Natural killer cell treated with Interleukin-12 subunit alpha and Interleukin-12 subunit beta and Interleukin-15 and Interleukin-18, amount 100 ng/mL, for 72 hours (primary cell): ENCODE measurements at places on chromosomes 7 and 10.

- no peak for DNase-seq
These were observed 122.7 kb upstream of the PDSS1 start for GRCh38 chr10:26574783-26575182.

- no peak for DNase-seq
These were observed 289.7 kb downstream of the TCF7L2 start for GRCh38 chr10:113239566-113240350.

DNA sequence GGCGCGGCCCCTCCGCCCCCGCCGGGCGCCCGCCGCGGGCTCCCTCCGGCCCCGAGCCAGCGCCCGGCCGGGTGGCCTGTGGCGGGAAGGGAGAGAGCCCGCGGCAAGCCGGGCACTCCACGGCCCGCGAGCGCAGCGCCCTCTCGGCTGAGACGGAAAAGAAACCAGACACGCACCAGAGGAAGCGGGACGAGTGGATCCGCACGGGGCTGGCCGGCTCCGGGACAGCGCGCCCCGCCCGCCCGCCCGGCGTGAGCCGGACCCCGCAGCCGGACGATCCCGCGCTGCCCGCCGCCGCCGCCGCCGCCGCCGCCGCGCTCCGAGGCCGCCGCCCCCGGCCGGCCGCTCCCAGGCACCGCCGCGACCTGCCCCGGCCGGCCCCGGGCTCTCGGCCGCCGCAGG lies 300 bp downstream of the ARHGAP21 start:
- no peak for DNase-seq

- DNase-seq: no peak
These were observed 67.6 kb downstream of the PRTFDC1 start for GRCh38 chr10:24884793-24885192.

- no peak for DNase-seq
These were observed at the start of gene CALHM3 for GRCh38 chr10:103479135-103479534. Gene CALHM3, minus strand, starts transcription at chr10:103479240. Its CDS starts 208 bp downstream, at chr10:103479032.

DNA sequence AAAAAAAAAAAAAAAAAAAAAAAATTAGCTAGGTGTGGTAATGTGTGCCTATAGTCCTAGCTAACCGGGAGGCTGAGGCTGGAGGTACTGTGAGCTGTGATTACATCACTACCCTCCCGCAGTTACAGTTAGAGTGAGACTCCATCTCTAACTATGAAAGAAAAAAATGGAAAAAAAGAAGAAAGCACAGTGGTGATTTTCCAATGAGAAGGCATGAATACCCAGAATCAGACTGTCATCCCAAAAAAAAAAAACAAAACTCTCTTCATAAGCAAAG lies 269.9 kb upstream of the MKLN1 start:
- DNase-seq: no peak

DNA sequence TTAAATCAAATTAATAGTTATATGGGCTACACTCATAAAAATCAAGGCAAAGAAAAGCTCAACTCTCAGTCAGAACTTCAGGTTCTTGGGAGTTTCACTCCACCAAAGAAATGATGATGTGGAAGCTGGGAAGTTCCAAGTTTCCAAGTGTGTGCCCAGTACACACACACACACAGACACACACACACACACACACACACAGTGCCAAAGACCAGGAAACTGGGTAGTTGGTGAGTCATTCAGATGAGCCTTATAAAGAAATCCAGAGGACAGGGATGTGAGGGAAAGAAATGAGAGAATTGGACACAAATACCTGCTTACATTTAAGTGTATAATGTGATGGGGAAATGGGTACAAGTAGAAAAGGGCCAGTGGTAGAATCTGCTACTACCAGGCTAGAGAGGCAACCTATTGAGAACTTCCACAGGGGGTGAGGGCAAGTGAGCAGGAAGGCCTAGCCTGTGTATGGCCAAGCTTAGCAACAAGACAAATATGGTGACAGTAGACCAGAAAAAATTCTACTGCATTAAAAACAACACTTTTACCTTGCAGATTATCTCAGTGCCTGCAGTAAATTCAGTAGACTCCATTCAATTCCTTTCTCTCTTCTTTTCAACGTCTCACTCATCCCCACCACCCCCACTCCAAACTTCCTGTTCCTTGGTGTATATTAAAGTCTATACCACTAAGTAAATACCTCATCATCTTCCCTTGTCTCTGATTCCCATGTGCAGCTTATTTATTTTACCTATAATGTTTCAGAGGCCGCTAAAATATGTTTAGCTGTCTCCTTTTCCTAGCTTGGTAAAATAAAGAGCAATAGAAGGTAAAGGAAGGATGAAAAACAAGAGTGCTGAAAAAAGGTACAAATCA lies 95.0 kb downstream of the CABCOCO1 start:
- DNase-seq: no peak

DNA sequence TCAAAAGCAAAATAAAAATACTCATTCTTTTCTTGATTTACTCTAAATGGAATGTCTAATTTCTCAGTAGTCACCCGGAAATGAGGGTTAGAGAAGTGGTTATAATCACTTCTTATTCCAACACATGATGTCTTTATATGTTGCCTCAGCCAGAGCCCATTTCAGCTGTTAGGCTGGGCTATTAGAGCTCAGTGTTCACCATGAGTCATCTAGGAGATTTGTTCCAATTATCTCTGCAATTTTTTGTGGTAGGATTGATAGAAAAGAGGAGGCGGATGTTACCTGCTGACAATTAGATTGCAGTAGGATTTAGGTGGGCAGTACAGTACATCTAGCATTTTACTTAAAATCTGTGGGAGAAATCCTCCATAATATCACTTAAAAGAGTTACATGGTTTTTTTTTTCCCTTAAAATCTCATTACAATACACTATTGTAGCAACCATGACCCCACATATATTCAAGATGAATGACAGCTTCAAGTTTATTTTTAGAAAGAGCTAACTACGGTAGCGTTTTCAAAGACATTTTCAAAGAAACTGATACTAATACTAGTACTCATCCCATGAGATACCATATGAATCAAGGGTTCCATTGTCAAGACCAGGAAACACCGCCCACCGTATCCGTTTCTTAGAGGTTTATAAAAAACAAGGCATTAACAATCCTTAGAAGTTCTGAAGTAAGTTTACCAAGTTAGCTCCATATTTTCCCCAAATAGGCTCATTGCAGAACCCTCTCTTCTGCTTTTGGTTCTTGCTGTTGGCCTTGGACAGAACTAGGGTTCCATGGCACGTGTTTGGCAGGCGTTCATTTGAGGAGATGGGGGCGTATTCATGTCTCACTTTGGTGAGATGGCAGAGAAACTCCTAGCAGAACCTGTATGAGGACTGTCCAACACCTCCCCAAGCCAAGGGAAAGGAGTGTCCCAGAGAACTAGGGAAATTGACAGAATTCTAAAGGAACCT lies 10.4 kb downstream of the CPA2 start:
- DNase-seq: no peak

DNA sequence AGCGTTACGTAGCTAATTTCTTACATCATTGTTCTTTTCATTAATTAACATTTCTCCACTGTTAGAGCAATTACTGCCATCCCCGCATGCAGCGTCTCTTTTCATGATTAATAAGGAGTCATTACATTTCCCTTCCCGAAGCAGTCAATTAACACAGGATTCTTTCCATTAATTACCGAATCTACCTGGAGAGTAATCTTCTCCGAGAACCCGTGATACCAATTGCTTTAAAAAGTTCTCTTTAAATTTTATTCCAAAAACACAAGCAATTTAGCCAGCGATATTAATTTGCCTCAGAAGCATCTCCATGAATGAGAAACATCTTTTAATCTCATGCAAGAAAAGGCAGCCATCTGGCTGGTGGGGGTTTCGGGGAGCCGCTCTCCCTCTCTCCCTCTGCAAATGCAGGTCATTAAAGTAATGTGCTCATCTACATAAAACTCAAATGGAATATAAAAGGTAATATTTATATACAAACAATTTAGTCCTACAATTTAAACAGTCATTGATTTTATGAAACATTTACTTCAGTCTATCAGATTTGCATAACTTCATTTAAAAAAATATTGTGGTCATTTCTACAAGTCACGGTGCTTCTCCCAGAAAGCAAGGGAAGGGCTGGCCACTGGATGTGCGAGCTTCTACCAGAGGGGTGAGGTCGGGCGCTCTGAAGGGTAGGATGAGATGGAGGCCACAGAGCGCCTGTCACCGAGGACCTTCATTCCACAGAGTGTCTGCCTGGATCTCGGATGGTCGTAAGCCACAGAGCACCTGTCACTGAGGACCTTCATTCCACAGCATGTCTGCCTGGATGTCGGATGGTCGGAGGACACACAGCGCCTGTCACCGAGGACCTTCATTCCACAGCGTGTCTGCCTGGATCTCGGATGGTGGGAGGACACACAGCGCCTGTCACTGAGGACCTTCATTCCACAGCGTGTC lies 145.0 kb downstream of the WDR37 start:
- DNase-seq: no peak

DNA sequence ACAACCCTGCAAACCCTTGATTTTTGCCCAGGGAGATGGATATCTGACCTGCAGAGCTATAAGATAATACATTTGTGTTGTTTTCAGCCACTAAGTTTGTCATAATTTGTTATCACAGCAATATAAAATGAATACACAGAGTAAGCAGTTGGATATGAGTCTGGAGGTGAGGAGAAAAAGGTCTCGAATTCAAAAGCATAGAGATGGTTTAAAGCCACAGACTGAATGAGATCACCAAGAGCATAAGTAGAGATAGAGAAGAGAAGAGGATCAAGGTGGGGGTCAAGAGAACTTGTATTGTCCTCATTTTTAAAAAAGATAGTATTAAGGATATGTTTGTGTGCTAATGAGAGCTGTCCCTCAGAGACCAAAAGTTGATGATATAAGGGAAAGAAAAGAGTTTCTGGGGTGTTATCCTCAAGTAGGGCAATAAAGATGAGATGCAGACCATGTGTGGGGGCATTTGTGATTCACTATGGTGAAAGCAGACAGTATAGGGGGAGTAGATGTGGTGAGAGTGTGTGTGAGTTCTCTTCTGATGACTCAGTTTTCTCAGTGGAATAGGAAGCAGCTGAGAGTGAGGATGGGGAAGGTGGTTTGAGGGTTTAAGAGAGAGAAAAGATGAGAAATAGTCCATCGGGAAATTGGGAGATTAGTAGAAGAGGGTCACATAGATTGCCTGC lies 25.8 kb upstream of the PCGF5 start:
- peak; percentile 66 for DNase-seq

- no peak for DNase-seq
These were observed 49.5 kb upstream of the DNAAF5 start for GRCh38 chr7:676972-677385.

- DNase-seq: no peak
These were observed 40.4 kb downstream of the CNNM1 start for GRCh38 chr10:99369551-99369950.

GRCh38 chr10:131086511-131086910 lies 225.0 kb downstream of the TCERG1L start:
- no peak for DNase-seq

- DNase-seq: no peak
These were observed 16.0 kb upstream of the GALNTL5 start for GRCh38 chr7:151940048-151940811.

- DNase-seq: no peak
These were observed 111.8 kb downstream of the JAZF1 start for GRCh38 chr7:28068811-28069216.

DNA sequence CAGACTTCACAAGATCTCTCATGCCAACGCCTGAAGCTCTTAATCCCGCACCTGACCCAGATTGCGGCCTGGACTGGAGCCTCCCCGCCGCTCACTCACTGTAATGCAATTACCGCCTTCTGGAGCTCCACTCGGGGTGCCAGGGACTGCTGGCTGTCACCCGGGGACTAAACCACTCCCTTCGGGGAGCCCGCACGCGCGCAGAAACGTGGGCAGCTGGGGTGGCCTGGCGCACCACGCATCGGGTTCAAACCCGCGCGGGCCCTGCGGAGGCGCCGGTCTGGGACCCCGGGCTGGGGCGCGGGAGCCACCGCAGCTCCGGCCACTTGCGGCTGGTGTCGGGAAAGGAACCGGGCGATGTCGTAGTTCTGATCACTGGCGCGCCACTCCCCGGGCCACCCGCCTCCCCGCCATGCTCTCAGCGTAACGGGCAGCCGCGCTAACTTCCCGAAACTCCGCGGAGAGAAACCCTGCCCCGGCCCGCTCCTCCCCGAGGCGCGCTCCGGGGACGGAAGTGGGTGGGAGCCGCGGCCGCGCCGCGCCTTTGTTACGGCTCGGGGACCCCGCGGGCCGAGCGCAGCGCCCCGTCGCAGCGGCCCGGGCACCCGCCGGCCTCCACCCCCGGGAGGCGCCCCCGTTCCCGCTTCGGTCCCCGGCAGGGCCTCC lies 100.3 kb upstream of the SVIL start:
- peak; percentile 75 for DNase-seq

GRCh38 chr7:87816389-87816788 lies 59.8 kb downstream of the SLC25A40 start:
- DNase-seq: no peak
